T-helper 22 cell (primary cell): ENCODE measurements at places on chromosomes 7 and 10.
A peak's percentile ranks its signal among the peaks of the same experiment; 100 is the strongest.

DNA sequence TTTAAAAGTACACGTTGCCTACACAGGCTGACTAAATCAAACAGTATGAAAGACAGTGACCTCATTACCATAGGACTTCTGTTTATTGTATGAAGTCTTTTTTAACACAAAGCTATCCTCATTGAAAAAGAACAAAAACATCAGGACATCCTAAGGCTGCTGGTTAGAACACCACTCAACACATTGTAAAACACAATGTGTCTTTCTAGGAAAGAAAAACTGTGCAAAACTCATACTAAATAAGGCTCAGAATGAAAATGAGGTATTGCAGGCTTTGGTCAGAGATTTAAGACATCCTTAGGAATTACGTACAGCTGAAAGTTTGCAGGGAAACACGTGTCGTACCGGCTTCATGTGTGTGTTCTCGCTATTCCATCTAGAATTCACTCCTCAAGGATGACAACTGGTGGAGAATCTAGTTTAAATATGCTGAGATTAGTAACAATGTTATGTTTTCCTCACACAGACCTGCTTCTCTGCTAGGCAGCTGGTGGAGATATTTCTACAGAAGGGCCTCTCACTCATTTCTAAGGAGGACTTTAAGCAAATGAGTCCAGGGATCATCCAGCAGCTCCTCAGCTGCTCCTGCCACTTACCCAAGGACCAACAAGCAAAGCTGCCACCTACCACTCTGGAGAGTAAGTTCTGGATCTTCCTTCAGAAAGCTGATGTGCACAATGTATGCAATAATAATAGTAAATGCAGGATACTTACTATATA lies 29.3 kb downstream of the SLC39A12 start:
- DNase-seq = no peak

GRCh38 chr7:104040666-104041065 lies 51.2 kb upstream of the RELN start:
- no peak for DNase-seq

DNA sequence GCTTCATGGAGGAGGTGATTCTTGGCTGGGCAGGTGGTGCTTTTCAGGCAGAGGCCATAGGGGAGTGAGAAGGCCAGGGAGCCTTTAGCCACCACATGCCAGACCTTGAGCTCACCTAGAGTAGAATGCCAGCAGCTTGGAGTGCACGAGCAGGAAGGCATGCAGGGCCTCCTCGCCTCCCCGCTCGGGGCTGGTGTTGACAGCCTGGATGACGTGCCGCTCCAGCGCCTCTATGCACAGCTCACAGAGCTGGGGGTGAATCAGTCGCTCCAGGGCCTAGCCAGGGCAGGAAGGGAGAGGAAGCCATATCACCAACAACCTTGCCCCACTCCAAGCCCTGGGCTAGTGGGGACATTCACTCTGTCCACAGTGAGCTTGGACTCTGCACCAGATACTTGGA lies 15.7 kb downstream of the HPS1 start:
- no peak for DNase-seq

DNA sequence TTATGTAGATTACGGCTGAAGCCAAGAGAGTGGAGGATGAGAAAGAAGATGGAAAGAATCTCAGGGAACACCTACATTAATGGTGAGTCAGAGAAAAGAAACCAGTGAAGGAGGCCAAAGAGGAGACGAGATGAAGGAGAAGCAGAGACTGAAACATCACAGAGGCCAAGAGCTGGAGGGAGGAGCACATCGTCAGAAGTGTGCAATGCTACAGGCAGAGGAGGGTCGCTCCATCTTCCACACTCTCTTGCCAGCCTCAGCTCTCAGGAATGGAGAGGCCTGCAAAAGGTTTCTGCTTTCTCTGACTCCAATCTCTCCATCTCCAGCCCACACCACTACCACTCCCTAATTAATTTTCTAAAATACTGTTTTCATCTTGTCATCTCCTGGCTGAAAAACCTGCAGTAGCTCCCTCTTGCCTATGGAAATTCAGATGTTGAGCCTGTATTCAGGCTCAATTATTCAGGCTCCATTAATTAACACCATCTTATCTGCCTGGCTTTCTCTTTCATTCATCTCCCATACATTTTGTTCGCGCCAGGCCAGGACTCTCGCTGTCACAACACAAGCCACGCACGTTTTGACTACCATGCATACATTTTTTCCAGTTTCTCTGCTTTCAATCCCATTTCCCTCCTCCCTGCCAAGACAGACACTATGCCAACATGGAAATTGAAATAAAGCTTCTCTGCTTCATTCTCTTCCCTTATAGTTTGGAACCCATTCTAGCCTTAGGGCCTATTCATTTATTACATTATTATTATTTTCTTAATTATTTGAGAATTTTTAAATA lies 165.8 kb downstream of the INHBA start:
- no peak for DNase-seq

- DNase-seq = no peak
These were observed 657.3 kb downstream of the TYW1 start for GRCh38 chr7:67653856-67654454.

DNA sequence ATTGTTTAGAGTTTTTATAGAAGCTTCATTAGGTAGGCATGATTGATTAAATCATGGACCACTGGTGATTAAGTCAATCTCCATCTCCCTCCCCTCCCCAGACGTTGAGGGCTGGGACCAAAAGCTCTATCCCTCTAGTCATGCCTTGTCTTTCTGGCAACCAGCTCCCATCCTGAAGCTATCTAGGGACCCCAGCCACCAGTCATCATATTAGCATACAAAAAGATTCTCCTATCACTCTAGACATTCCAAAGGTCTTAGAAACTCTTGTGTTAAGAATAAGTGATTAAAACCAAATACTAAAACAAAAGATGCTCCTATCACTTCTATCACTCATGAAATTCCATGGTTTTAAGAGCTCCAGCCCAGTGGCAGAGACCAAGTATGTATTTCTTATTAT lies 178.2 kb downstream of the RAPGEF5 start:
- no peak for DNase-seq

DNA sequence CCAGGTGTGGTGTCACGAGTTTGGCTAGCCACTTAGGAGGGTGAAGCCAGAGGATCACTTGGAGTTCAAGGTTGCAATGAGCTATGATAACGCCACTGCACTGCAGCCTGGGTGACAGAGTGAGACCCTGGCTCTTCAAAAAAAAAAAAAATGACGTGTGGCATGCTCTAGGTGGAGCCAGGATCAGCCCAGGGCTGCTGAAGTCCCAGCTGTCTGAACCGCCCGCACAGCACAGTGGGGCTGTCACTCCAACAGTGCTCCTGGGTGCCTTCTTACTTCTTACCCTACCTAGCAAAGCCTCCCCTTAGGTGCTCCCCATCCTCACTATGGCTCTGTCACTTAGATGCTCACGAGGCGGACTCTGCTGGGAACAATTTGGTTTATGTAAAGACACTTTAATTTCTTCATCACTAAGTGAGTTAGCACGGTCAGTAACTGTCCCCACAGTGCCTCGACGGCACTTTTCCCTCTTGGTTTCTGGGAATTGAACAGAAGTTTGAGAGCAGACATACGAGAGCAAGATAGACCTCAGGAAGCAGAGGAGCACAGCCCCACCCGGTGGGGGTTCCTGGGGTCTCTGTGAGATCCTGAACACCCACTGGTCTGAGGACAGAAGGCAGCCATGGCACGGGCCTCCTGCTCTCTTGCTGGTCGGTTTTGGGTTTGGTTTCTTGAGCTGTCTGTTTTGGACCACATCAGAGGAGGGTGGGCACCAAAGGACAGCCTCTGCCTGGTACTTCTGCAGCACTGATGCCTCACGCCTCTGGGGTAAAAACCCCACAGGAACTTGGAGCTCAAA lies 66.2 kb upstream of the BTBD16 start:
- DNase-seq = no peak

- DNase-seq = no peak
These were observed 545.5 kb downstream of the TCERG1L start for GRCh38 chr10:130766071-130766470.

DNA sequence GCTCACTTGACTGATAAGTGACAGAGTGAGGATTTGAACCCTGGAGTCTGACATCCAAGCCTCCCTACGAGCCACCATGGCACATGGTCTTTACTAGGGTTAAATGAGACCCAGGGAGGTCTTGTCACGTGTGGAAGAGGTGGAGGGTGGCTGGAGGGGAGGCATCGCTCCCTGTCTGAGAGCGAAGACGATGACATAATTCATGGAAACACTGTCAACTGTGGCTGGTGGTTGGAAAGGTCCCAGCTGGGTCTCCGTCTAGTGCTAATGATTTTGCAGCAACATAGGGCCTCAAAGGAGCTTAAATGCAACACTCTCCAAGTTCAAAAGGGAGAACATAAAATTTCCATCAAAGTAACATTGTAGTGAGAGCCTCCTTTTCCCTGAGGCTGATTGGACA lies 99.9 kb upstream of the BAIAP2L1 start:
- no peak for DNase-seq

DNA sequence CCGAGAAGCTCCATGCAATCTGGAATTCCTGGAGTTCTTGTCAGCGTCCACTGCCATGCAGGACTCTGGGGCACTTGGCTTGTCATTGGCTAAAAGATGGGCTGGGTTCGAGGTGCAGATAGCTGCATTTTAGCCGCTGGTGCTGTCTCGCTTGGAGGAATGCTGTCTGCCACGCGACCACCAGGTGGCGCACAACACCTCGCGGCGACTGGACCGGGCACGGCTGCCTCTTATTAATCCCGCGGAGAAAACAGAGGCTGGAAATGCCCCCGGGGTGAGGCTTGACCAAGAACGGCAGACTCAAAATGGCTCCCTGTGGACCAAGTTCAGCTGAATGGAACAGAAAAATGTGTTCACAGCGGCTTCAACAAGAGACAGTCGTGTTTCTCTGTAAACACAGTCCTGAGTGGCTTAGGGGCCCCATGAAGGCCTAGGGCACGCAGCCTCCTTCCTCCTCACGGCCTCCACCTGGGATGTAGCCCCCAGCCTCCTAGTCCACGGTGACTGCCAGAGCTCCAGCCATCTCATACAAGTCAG lies 46.2 kb downstream of the AOC1 start:
- peak; percentile 42 for DNase-seq

GRCh38 chr7:150388306-150388705 lies 9.2 kb downstream of the ZNF775 start:
- no peak for DNase-seq

- no peak for DNase-seq
These were observed 435.9 kb upstream of the AUTS2 start for GRCh38 chr7:69162326-69162725.

GRCh38 chr10:97508342-97508741 lies 9.6 kb downstream of the UBTD1 start:
- no peak for DNase-seq

- DNase-seq = no peak
These were observed 17.0 kb upstream of the ZMIZ1 start for GRCh38 chr10:79051766-79052165.
